ENCODE measurements at places on chromosomes 12 and 14. TPM values are rescaled to one million over a fixed set of nuclear protein-coding genes. Genes with fewer than 3 reads are reported as not detected.

DNA sequence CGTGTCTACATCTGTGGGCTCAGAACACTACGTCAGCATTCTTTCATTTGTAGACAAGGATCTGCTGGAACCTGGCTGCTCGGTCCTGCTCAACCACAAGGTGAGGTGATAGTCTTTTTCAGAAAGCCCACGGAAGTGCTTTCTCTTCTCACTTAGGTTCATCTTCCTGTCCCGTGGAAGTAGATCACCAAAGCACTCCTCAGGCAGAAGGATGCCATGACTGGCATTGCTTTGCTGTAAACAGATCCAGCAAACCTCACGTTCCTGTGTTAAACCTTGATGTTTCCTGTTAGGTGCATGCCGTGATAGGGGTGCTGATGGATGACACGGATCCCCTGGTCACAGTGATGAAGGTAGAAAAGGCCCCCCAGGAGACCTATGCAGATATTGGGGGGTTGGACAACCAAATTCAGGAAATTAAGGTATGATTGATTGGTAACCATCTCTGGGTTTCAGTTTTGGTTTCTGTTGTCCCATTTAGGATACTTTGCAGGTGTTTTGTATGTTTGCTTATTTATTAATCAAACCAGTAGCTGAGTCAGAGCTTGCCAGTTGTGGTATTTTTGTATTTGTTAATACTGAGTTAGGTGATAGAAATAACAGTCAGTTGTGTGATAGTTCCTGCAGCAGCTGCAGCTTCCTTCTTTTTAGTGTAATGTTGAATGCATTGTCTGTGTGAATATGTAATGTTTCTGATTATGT, 7.5 kb downstream of the PSMC1 start:
- DNase-seq: no peak
- H3K4me3 ChIP-seq: no peak overlapping the region
- no peaks in the 10 kb centered on the region for H3K27me3 ChIP-seq
- H3K36me3 ChIP-seq: no peaks in the 10 kb centered on the region

- H3K4me1 ChIP-seq: no peaks in the 10 kb centered on the region
- H3K27me3 ChIP-seq: no peaks in the 10 kb centered on the region
- no peaks in the 10 kb centered on the region for H3K36me3 ChIP-seq
- no peak overlapping the region for H3K27ac ChIP-seq
- H3K4me3 ChIP-seq: no peak overlapping the region
- DNase-seq: no peak
Observed at GRCh38 chr12:106974511-106974910, 12.4 kb downstream of the MTERF2 start.

- no peak overlapping the region for H3K4me3 ChIP-seq
- no peaks in the 10 kb centered on the region for H3K36me3 ChIP-seq
- no peaks in the 10 kb centered on the region for H3K4me1 ChIP-seq
- DNase-seq: no peak
- no peak overlapping the region for H3K27ac ChIP-seq
Observed at GRCh38 chr12:26651566-26652188, 181.3 kb downstream of the ITPR2 start.

- no peak overlapping the region for H3K27ac ChIP-seq
- no peaks in the 10 kb centered on the region for H3K4me1 ChIP-seq
- DNase-seq: peak; percentile 60
- H3K4me3 ChIP-seq: no peak overlapping the region
Observed at GRCh38 chr12:1117970-1118563, 127.0 kb downstream of the ERC1 start.

DNA sequence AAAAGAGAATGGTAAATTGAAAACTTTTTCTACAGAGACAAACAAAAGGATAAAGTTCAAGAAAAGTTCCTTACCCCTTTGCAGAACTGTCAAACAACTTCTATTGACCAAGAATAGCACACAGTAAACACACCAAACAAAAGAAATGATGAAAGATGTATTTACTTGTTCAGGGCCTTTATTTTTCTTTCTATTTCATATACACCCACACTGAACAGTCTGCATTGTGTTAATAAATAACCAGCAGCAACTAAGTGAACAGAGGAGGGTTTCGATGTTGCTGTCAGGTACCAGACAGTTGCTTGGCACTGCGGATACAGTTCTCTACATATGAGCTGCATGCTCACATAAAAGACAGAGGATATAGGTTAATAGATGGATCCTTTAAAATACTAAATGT, 122.1 kb downstream of the SOX5 start:
- H3K27ac ChIP-seq: no peak overlapping the region
- H3K36me3 ChIP-seq: no peaks in the 10 kb centered on the region
- no peak overlapping the region for H3K4me3 ChIP-seq

DNA sequence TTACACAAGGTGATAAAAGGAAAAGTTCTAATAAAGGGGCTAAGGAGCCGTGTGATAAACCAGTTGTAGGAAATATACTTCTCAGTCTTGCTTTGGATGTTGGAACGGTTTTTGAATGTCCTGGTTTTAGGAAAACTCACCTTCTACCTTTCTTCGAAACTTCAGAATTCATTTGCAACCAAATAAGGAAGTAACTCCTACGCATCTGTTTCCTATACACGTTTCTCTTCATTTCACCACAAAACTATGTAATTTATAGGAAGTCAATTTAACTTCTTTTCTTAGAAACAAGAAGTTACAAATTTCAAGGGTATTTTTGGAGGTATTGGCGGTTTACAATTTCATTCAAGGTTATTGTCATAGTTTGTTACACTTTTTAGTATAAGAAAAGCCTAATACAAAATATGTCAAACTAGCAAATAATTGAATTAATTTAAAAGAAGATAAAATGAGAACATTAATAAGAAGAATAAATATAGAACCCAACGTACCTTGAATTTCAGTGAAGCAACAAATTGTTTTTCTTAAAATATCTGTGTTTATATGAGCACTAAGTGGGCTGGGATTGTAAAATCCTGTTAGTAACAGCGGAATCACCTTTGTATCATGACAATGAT, 33.2 kb upstream of the CD69 start:
- H3K4me3 ChIP-seq: no peak overlapping the region
- no peaks in the 10 kb centered on the region for H3K27me3 ChIP-seq
- no peak overlapping the region for H3K27ac ChIP-seq
- no peaks in the 10 kb centered on the region for H3K36me3 ChIP-seq

DNA sequence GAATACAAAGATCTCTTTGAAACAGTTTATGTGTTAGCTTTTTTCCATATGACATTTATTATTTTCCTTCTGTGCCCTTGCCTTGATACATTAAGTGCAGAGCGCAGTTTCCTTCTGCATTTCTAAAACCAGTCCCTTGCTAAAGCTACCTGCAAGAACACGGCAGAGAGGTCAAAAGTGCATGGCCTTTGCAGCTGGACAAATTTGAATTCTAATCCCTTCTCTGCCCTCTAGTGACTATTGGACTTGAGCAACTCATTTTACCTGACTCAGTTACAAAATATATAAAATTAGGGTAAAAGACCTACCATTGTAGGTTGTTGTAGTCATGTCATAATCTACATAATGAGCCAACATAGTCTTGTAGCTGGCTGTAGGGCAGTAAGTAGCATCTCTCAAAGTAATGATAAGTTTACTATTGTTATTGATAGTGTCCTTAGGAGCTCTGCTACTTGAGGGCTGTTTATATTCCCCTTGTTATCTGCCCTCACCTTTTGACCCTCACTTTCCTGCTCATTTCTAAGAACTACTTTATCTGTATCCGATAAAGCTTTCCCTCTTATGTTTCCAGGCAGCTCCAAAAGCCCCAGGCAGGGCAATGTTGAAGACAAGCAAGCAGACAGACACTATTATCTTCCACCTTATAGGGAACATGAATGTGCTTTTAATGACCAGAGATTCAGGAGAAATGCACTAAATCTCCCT, 120.0 kb upstream of the PDZRN4 start:
- no peaks in the 10 kb centered on the region for H3K36me3 ChIP-seq
- no peaks in the 10 kb centered on the region for H3K4me1 ChIP-seq
- DNase-seq: no peak
- H3K27me3 ChIP-seq: no peaks in the 10 kb centered on the region
- H3K4me3 ChIP-seq: no peak overlapping the region
- H3K27ac ChIP-seq: no peak overlapping the region

GRCh38 chr14:65834812-65835211, 422.3 kb downstream of the FUT8 start:
- H3K4me3 ChIP-seq: no peak overlapping the region
- no peak overlapping the region for H3K27ac ChIP-seq

GRCh38 chr14:70807898-70808415, 1.4 kb downstream of the MAP3K9 start:
- H3K36me3 ChIP-seq: no peaks in the 10 kb centered on the region
- H3K4me3 ChIP-seq: peak overlapping the region; percentile 51
- H3K27me3 ChIP-seq: no peaks in the 10 kb centered on the region
- no peaks in the 10 kb centered on the region for H3K4me1 ChIP-seq

- no peak overlapping the region for H3K27ac ChIP-seq
- H3K27me3 ChIP-seq: no peaks in the 10 kb centered on the region
- H3K4me3 ChIP-seq: no peak overlapping the region
- H3K4me1 ChIP-seq: no peaks in the 10 kb centered on the region
Observed at GRCh38 chr12:128531170-128531569, 264.2 kb downstream of the TMEM132C start.

GRCh38 chr14:23513818-23514643, 37.5 kb downstream of the ZFHX2 start:
- no peak for DNase-seq
- no peaks in the 10 kb centered on the region for H3K4me1 ChIP-seq
- no peak overlapping the region for H3K27ac ChIP-seq
- H3K36me3 ChIP-seq: no peaks in the 10 kb centered on the region

GRCh38 chr12:76109879-76110278, 25.4 kb upstream of the NAP1L1 start:
- no peaks in the 10 kb centered on the region for H3K4me1 ChIP-seq
- no peaks in the 10 kb centered on the region for H3K27me3 ChIP-seq
- H3K36me3 ChIP-seq: no peaks in the 10 kb centered on the region
- H3K27ac ChIP-seq: no peak overlapping the region
- no peak for DNase-seq

DNA sequence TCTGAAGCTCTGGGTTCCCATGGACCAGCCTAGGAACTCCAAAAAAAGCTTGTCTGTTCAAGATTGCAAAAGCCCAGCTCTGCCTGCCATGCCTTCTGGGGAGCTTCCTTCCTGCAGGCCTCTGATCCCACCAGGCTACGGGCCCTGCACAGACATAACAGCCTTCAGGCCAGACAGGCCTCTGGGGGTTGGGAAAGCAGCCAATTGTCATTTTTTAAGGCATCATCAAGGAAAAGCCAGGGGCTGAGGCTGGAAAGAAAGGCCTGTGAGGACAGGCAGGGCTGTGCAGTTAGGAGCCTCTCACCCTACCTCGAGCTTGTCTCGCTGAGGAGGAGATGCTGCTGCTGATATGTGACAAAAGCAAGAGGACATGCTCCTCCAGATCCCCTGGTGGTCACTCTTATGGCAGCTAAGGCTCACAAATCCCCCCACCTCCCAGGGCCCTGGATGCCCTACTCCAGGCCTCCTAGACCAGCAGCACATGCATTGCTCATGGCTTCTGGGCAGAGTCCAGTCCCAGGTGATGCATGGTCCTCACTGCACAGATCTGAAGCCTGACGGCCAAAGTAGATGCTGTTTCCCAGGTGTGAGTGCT, 2.9 kb downstream of the TMEM229B start:
- H3K4me3 ChIP-seq: no peak overlapping the region
- no peak for DNase-seq
- H3K4me1 ChIP-seq: no peaks in the 10 kb centered on the region
- no peaks in the 10 kb centered on the region for H3K27me3 ChIP-seq

DNA sequence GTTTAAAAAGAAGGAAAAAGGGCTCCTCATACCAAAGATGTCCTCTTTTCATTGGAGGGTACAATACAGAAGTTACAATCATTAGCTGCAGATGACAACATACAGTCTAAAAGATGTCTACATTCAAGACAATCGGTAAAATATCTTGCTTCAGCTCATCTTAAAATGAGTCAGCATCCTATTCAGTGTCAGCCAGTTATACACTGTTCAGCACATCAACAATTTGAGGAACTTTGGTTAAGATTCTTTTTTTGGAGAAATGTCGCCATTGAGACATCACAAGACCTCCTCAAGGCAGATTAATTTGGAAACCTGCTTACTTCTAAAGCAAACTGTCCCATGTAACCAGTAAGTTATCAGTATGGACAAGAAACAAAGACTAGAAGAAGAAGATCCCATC, 100.7 kb upstream of the SLC38A4 start:
- no peak for DNase-seq
- H3K4me1 ChIP-seq: no peaks in the 10 kb centered on the region
- no peaks in the 10 kb centered on the region for H3K27me3 ChIP-seq
- H3K36me3 ChIP-seq: no peaks in the 10 kb centered on the region
- no peak overlapping the region for H3K27ac ChIP-seq

GRCh38 chr14:59371771-59372170, 93.4 kb downstream of the GPR135 start:
- no peak for DNase-seq
- H3K4me3 ChIP-seq: no peak overlapping the region
- H3K27ac ChIP-seq: no peak overlapping the region

DNA sequence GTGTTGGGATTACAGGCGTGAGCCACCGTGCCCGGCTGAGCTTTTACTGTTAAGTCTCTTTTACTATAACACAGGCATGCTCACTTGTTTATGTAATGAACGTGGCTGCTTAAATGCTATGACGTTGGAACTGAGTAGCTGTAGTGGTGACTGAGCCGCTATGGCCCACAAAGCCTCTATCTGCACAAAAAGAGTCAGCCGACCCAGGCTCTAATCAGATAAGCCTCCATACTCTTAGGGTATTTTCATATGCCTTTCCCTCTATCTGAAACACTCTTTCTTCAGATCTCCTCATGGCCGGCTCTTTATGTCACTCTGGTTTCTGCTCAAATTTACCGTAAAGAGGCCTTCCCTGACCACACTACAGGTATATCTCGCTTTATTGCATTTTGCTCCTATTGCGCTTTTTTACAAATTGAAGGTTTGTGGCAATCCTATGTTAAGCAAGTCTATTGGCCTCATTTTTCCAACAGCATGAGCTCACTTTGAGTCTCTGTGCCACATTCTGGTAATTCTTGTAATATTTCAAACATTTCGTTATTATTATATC, 8.0 kb downstream of the SLC2A14 start:
- no peak overlapping the region for H3K4me3 ChIP-seq
- DNase-seq: no peak
- H3K27ac ChIP-seq: no peak overlapping the region
- H3K36me3 ChIP-seq: no peaks in the 10 kb centered on the region
- no peaks in the 10 kb centered on the region for H3K27me3 ChIP-seq

GRCh38 chr12:386651-387050, 2.5 kb downstream of the KDM5A start:
- peaks cover 4% of the 10 kb centered on the region for H3K4me1 ChIP-seq
- no peak overlapping the region for H3K27ac ChIP-seq
- H3K4me3 ChIP-seq: no peak overlapping the region
- no peaks in the 10 kb centered on the region for H3K36me3 ChIP-seq
- no peaks in the 10 kb centered on the region for H3K27me3 ChIP-seq

The FAM90A1 gene
- not detected for total RNA-seq

The LRFN5 gene
- 3.2 TPM for total RNA-seq

The GLIPR1L1 gene
- total RNA-seq: not detected

The SYNDIG1L gene
- total RNA-seq: 1.0 TPM

The FOXN4 gene
- not detected for total RNA-seq

The GPRC5D gene
- not detected for total RNA-seq

The SLC2A14 gene
- 2.7 TPM for total RNA-seq

The AICDA gene
- not detected for total RNA-seq

The RNF31 gene
- total RNA-seq: 41.0 TPM

The CCDC175 gene
- total RNA-seq: not detected

The RBM25 gene
- total RNA-seq: 76.4 TPM

The PTGDR gene
- 1.2 TPM for total RNA-seq

The FAM181A gene
- total RNA-seq: not detected

The UBE2N gene
- total RNA-seq: 43.3 TPM

Data from breast epithelium (tissue), 4 donors.